ENCODE measurements at places on chromosomes 11 and 22.

GRCh38 chr11:125724125-125724524, 22.0 kb upstream of the PATE1 start:
- no peak for DNase-seq

- peak; percentile 80 for DNase-seq
These were observed at the start of gene LMO1 for GRCh38 chr11:8263769-8264410. LMO1 (minus strand) TSS chr11:8263878; CDS start chr11:8263362, 516 bp downstream.

DNA sequence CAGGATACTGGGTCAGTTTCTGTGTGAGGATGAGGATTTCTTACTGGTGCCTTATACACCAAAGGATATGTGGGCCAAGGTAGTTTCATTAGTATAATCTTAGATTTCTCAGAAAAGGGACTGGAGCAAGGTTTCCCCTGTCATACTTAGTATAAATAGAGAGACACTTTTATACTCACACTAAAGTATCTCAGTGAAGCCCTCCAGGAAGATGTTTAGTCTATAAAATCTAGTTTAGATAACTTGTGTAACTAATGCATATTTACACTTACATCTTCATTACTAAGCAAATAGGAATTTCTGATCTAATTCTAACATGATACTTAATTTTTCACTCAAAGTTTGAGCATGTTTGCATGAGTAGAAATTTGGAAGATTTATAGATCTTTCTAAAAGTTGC, 11.1 kb downstream of the EMSY start:
- DNase-seq, result no peak

DNA sequence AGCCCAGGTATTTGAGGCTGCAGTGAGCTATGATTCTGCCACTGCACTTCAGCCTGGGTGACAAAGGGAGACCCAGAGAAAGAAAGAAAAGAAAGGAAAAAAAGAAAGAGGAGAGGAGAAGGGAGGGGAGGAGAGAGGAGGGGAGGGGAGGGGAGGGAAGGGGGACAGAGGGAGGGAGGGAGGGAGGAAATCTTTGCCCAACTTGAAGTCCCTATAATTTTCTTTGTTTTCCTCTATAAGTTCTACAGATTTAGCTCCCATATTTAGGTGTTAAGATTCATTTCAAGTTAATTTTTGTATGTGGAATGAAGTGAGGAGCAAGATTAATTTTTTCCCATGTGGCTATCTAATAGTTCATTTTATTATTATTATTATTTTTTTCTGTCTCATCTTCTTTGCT, 328.3 kb downstream of the LARGE1 start:
- no peak for DNase-seq

DNA sequence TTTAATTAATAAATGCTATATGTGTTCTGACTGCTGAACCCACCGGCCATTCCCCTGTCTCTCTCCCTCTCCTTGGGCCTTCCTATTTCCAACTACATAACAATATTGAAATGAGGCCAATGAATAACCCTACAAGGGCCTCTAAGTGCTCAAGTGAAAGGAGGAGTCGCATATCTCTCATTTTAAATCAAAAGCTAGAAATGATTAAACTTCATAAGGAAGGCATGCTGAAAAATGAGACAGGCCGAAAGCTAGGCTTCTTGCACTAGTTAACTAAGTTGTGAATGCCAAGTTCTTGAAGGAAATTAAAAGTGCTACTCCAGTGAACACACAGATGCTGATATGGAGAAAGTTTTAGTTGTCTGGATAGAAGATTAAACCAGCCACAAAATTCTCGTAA, 109.2 kb downstream of the TSPAN18 start:
- no peak for DNase-seq

Measured in hindlimb muscle (tissue), 1 donor.